NCI-H1105 treated with DMSO at 0.1 percent for 48 hours (cell line): ENCODE measurements at places on chromosomes 12 and 14.

DNA sequence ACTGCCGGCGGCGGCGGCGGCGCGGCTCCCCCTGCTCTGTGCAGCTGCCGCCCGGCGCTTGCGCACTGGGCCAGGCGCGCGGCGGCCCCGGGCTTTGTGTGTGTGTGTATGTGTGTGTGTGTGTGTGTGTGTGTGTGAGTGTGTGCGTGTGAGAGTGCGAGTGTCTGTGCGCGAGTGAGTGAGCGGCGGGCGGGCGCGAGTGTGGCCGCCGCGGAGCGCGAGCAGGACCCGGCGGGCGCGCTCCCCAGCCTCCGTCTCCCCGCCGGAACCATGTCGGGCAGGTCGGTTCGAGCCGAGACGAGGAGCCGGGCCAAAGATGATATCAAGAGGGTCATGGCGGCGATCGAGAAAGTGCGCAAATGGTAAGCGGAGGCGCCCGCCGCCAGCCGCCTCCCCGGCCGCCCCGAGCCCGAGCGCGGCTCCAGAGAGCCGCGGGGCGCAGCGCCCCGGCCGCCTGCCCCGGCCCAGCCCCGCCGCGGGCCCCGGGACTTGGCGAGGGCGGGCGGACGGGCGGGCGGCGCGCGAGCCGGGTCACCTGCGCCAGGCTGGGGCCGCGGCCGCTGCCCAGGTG, at the start of gene BCL7A:
Gene BCL7A (plus strand): TSS at position 63 of the 571 bp plus-strand sequence. CDS start 208 bp downstream, at position 271.
- peak; percentile 63 for DNase-seq

DNA sequence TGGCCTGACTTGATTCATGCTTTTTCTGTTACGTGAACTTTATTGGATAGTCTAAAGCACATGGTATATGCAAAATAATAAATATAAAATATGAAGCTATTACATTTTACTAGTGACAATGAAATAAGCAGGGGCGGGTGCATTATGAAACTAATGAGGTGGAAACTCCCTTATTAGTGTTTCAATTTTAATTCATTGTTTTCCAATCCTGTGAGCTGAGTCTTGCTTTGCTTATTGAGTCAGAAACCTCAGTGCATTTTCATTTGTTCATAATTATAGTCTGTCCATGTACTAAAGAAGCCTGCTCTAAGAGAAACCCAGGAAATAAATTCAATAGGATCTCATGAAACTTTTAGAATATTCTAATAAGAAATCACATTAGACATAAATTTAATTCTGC, 78.5 kb downstream of the CNTN1 start:
- DNase-seq, result no peak

GRCh38 chr14:104561632-104562495, 17.7 kb upstream of the C14orf180 start:
- no peak for DNase-seq

GRCh38 chr14:25522116-25522515, 472.2 kb upstream of the STXBP6 start:
- no peak for DNase-seq
